M059J (cell line): ENCODE measurements at places on chromosomes 11 and 22. TPM values are rescaled to one million over a fixed set of nuclear protein-coding genes. Genes with fewer than 3 reads are reported as not detected.
A peak's percentile ranks its signal among the peaks of the same experiment; 100 is the strongest.

The C1QTNF4 gene
- total RNA-seq, result 0.10 TPM in 1 of 2 replicates, not detected in the other

The MOB2 gene
- 9.5 and 21.3 TPM in 2 replicates for total RNA-seq

The GLYATL2 gene
- 6.3 and 14.5 TPM in 2 replicates for total RNA-seq

The OR10D3 gene
- total RNA-seq, result not detected in 2 replicates

The TRIM29 gene
- total RNA-seq, result 0.32 and 0.49 TPM in 2 replicates

The UCP3 gene
- 0.10 and 0.15 TPM in 2 replicates for total RNA-seq

The C11orf91 gene
- not detected in 2 replicates for total RNA-seq

The OTOG gene
- not detected in 2 replicates for total RNA-seq

The ZNF70 gene
- total RNA-seq, result 2.6 and 2.7 TPM in 2 replicates

The C11orf87 gene
- total RNA-seq, result 0.02 and 0.34 TPM in 2 replicates

The PGR gene
- not detected in 2 replicates for total RNA-seq

The MS4A4A gene
- 33.0 and 50.9 TPM in 2 replicates for total RNA-seq

- DNase-seq, result no peak
These were observed 192.6 kb upstream of the E2F8 start for GRCh38 chr11:19433367-19433766.

DNA sequence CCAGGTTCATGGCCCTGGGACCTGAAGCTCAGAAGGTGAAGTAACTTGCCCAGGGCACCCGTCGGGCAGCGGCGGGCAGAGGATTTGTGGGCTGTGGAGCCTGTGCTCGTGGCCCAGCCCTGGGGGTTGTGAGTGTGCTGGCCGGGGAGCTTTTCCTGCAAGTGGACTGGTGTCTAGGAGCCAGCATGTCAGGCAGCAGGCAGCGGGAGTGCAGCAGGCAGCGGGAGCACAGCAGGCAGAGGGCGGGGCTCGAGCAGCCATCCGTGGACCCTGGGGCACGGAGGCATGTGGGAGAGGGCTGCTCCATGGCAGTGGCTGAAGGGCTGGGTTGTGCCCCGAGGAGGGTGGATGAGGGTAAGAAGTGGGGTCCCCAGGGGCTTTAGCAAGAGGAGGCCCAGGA, 72.7 kb upstream of the PPP6R3 start:
- no peak for DNase-seq

GRCh38 chr11:88623531-88623930, 286.0 kb upstream of the CTSC start:
- no peak for DNase-seq

- peak; percentile 34 for DNase-seq
These were observed 226.8 kb downstream of the AASDHPPT start for GRCh38 chr11:106304274-106304673.

DNA sequence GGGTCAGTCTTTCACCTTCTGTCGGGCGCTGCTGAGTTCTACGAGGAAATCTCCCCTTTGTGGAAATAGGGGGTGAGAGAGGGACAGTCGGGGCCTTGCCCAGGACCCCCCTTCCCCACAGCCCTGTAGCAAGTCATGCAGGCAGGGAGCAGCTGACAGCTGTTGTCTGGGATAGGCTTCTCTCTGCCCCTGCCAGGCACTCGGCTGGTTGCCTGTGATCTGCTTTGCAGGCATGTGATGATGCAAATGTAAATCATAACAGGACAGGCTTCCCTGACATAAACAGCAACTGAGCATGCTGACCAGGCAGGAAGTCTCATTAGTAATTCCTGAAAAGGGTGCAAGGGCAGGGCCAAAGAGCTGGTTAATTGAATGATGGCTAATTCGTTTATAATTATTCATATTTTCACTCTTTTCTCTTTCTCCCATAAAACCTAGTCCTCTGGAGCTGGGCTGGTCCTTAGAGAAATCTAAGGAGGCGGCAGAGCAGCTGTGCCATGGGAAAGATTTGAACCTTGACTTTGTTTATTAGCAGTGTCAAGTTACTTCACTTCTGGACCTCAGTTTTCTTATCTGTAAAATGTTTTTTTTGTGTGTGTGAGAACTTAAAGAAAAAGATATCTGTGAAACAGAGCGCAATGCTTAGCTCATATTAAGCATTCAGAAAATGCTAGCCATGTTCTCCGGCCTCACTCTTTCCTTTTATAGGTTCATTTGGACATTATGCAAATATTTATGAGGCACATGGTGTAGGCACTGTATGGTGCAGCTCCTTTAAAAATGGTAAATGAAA, 129.7 kb downstream of the LDLRAD3 start:
- peak; percentile 74 for DNase-seq

DNA sequence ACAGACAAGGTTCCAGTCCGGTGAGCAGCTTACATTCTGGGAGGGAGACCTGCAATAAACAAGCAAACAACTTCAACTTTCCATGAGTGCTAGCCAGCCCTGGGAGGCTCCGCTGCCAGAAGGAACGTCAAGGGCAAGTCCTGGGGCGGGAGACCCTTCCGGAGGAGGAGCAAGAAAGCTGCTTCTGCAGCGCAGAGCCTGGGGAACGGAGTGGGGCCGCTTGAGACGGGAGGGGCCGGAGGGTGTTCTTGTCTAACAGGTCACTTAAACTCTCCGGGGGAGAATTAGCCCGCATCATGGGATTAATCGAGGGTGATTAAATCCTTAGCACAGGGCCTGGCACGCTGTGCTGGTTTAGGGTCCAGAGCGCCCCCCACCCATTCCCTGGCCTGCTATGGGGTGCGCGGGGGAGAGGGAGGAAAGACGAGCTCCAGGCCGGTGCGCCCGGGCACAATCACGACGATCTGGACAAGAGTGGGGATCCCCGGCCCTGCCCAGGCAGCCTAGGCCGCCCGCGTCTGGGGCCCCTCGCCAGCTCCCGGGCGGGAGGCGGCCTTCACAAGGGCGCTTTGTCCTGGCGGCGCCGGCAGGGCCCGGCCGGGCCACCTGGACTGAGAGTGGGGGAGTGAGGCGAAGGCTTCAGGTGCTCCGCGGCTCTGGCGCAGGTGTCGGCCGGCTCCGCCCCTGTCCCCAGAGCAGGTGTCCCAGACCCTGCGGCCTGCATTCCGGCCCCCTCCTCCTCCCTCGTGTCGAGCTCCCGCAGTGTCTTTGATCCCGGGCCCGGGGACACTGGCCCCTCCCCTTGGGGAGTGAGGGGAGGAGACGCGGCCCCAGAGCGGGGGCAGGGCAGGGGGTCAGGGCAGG, 663 bp upstream of the LARGE2 start:
- no peak for DNase-seq

DNA sequence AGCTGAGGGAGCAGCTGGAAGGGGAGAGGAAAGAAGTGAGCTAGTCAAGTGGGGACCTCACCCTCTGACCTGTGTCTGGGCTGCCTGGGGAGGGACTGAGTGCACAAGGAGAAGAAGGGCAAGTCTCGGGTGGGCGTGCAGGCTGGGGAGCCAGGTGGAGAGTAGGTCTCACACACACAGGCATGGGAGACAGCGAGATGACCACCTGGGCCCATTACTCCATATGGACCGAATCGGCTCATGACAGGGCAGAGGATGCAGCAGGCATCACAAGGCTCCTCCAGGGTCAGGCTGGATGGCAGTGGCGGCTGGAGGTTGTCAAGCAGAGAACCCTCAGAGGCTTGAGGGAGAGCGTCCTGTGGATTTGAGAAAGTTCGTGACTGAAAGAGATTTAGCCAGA, 63.5 kb downstream of the CEP164 start:
- no peak for DNase-seq

DNA sequence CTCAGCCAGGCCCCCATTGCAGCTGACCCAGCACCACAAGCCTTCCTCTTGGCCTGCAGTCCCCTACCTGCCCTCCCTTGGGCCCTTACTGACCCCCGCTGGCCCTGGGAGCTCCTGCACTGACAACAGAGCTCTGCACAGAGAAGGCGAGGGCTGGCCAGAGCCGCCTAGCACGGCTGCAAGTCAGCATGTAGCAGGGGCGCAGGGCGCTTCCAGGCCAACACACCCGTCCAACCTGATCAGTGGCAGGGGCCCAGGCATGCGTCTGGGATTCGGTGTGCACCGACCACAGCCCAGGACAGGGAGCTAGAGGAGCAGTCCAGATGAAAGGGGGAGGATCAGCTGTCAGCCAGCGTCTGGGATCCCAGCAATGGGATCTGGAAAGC, 7.6 kb downstream of the WNT7B start:
- no peak for DNase-seq

GRCh38 chr11:44990665-44991064, 40.0 kb upstream of the TP53I11 start:
- DNase-seq, result no peak

DNA sequence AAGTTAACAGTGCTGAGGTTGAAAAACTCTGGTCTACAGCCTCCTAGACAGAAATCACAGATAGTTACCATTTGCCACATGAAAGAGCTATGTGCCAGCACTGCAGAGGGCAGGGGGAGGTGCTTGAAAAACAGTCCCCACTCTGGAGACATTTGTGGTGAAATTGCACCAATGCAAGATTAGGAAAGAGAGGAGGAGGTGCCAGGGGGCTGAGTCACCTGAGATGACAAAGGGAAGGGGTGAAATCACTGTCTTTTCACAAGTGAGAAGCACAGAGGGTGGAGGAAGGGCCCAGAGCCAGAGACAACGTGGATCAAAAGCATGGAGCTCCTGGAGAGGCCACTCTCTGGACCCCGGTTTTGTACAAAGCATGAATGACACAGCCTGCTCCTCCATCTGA, 196.3 kb downstream of the BUD13 start:
- DNase-seq, result peak; percentile 58

DNA sequence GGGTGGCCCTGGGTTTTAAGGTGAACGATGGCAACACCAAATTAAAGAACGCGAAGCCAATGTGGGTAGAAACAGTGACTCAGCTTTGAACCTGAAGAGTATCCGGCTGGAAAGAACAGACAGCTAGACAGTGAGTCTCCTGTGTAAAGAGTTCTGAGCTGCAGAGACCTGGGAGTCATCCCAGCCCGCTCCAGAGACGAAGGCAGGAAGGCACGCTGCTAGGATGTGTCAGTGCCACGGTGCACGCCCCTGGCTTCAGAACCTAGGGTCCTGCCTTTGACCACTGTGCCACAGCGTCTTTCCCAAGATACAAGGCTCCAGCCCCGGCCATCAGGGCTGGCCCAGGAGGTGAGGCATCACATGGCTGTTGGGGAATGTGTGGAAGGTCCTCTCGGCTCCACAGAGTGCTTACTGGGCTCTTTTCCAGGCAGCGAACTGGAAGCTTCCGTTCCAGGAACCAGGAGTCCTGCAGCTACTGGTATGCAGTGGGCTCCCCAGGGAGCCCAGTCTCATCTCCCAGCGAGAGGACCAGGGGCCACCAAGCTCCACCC, 29.9 kb downstream of the LRFN4 start:
- DNase-seq, result peak; percentile 84
